ENCODE measurements at places on chromosomes 2 and 18.

- DNase-seq, result no peak
Observed at GRCh38 chr2:119939915-119940314, 73.0 kb upstream of the EPB41L5 start.

GRCh38 chr2:100321179-100321865, 979 bp downstream of the LONRF2 start:
- no peak for DNase-seq

GRCh38 chr2:181895818-181896217, 4.3 kb downstream of the ITPRID2 start:
- no peak for DNase-seq

DNA sequence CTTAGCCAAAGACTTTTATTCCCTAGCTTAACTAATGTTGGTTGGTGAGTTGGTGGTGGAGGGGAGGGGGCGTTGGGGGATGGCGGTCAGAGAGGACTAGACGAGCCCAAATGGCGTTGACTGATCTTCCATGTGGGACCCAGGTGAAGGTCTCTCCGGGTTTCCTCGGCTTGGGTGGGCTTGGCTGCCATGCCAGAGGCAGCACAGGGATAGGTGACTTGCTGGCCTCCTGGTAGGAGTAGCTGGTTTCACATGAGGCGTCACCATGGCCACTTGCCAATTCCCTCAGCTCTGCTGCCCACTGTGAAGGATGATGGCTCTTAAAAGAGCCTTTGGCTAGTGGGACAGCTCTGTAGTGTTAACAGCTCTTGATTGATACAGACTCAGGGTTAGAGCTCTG, 1337.0 kb upstream of the FAM98A start:
- no peak for DNase-seq

- DNase-seq, result no peak
Observed at GRCh38 chr18:75696391-75696790, 268.9 kb upstream of the SMIM21 start.

DNA sequence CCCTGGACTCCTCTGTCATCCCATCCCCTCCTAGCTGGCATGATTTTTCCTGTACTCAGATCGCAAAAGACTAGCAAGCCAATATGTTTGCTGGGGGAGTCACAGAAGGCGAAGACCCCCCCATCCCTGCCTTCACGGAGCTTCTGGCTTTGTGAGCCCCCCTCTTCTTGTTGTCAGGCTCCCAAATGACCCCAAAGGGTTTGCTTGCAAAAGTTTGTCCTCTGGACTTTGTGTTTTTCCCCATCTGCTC, 169.9 kb downstream of the SMAD7 start:
- DNase-seq, result no peak

GRCh38 chr2:129929321-129930290, 49.9 kb upstream of the RAB6C start:
- DNase-seq, result peak; percentile 22

- peak; percentile 65 for DNase-seq
Observed at GRCh38 chr2:223416815-223417610, 185.1 kb downstream of the SCG2 start.

- peak; percentile 38 for DNase-seq
Observed at GRCh38 chr2:171762879-171763573, 75.8 kb downstream of the DYNC1I2 start.

- DNase-seq, result no peak
Observed at GRCh38 chr18:463827-464541, 36.5 kb downstream of the COLEC12 start.
